CD4-positive, alpha-beta memory T cell (primary cell): ENCODE measurements at places on chromosomes 4 and X.

- no peak for DNase-seq
Measured at GRCh38 chrX:78357342-78358055, 30.1 kb upstream of the CYSLTR1 start.

DNA sequence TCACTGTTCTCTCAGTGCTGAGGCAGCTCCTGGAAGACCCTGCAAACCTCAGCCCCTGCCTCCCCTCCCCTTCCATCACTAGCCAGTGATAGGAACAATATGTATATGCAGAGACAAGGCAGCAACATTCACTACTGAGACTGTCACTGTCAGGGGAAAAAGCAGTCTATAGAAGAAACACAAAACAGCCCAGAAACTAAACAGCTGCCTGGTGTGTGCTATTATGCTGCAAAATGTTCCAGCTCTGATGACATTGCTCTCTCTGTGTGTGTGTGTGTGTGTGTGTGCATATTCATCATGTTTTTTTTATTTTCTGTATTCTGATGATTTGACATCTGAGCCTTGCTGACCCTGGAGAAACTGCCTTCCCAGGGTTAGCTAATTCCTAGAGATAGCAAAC is 147.2 kb downstream of the SPATA18 start:
- no peak for DNase-seq

DNA sequence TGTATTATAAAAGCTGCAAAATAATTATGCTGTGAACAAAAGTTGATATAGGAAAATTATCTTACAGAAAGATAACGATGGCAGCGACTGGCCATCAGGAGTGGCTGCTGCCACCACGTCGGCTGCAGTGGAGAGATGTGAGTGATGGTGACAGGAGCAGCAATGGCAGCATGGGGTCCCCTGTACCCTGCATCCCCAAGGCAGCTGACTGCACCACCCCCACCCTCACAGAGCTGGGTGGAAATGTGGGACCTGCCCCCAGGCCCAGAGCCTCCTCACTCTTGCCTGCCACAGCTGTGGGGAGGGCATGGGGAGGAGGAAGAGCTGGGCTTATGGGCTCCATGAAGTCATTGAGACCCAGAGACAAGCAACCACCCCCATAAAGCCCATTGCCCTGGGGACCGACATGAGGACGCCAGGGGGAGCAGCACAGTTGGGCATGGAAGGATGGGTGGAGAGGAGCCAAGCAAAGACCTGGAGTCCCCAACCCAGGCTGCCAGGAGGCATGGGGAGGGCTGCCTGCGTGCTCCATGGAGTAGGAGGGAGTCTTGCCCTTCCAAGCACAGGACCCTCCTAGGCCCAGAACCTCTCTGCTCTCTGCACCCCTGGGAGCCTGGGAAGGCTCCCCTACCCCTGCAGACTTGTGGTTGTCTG is 1090.5 kb downstream of the PCDH18 start:
- DNase-seq = no peak

GRCh38 chr4:133694416-133694815 is 507.2 kb downstream of the PABPC4L start:
- DNase-seq = no peak
